ENCODE measurements at places on chromosomes 7 and 10.

DNA sequence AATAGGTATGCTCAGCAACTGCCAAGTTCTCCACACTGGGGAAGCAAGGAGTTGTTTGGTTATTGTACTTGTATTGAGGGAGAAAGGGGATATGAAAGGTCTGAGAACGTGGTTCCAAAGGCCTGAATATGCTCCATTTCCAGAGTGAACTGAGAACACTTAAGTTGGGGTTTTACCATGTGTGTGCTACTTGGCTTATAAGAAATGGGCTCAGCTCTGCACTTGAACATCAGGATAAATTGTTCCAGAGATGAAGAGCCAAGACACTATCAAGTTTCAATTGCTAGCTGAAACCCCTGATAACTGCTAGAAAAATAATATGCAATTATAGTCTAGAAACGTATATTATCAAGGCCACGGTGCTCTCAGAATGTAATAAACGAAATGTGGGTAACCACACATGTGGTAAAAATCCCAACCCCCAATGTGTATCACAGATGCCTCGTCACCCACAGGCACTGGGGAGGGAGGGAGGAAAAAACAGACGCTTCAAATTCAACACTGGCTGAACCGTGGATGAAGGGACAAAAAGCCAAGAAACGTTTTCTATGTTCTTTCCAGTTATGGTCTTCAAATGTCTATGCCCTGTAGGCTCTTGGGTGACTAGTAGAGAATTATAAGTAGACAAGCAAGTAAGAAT, 16.3 kb downstream of the ELMO1 start:
- DNase-seq, result no peak

DNA sequence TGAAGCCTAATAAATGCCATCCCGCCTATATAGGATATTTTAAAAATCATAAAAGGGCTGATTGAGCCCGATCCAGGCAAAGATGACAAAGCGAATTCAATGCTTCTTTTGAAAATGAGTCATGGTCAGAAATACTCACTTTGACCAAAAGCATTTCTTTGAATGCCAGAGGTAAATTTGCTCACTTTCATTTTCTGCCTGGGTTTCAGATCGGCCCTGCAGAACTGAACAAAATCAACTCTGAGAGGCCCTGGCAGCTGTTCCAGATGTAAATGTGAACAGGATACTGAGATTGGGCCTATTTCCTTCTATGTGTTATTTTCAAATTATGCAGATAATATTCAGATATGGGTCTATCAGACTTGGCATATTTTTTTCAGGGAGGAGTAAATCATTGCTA, 114.8 kb upstream of the ARID5B start:
- no peak for DNase-seq

DNA sequence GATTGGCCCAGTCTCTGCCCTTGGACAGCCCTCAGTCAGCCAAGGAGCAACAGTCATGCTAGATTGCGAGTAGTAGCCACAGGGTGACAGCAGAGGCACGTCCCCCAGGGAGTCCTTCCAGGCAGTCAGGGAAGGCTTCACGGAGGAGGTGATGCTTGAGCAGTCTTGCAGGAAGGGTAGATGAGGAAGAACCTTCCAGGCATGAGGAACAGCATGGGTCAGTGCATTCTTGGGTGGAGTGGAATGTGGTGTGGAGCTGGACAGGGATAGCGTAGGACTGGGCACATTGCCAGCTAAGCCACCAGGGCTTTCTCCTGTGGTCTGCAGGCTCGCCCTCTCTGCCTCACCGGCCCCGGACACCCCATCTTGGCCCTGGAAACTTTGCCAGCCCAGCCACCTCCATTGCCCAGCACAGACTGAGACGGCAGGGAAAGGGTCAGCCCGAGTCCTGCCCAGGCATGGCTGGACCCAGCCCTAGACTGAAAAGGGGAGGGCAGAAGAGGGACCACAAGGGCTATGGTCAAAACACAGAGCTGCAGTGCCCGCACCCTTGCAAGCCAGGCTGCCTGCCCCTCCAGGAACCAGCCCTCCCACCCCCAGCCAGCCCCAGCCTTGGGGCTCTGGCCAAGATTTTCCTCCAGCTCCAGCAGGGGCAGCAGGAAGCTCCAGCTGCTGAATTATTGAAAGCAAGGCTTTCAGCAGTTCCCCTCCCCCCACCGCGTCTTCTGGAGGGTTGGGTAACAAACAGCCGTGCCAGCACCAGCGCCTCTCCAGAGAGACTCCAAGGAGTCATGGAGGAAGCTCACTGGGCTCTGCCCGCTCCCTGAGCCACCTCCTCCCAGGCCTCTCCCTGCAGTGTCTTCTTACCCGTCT, 18.7 kb downstream of the SRRM3 start:
- DNase-seq, result no peak

DNA sequence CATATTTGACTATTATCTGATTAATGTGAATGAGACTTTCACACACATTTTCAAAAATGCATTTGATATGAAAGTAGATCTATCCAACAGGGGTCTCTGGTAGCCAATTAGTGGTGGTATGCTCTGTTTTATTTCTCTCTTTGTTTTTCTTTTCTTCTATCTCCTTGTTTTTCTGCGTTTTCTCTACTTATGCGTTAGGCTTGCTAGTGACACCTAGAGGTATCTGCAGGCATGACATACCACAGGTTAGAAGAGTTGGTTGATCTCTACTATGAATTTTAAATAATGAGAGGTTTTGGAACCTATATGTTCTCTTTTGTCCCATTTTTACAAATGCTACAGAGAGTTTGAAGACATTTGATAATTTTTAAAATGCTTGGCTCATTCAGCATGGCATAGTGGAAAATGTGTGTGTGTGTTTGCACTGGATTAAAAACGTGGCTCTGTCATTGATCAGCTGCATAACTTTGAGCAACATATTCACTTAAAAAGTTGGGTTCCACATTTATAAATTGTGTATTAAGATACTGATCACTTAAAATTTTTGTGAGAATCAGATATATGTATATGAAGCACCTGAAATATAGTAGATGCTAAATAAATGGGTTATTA, 28.1 kb upstream of the PLXDC2 start:
- DNase-seq, result peak; percentile 66

DNA sequence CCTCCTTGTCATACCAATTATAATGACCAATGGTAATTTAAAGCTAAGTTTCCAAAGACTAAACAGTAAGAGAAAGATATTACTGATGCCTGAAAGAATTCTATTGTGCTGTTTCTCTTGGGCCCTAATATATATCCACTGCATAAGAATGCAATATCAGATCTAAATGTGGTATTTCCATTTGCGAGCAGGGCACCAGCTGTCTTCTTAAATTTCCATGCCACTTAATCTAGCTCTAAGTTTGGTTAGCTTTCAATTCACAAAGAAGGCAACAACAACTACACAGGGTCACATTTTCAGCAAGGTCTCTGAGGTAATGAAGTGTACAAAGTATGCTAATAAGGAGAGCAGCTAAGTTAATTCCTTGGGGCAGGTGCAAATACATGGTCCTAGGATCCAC, 315.7 kb downstream of the GPR37 start:
- DNase-seq, result no peak
